Activated T-helper 1 cell treated with anti-CD3 and anti-CD28 coated beads, Interleukin-2, amount 50 U/mL, for 16 hours (primary cell): ENCODE measurements at places on chromosomes 1 and 21.

DNA sequence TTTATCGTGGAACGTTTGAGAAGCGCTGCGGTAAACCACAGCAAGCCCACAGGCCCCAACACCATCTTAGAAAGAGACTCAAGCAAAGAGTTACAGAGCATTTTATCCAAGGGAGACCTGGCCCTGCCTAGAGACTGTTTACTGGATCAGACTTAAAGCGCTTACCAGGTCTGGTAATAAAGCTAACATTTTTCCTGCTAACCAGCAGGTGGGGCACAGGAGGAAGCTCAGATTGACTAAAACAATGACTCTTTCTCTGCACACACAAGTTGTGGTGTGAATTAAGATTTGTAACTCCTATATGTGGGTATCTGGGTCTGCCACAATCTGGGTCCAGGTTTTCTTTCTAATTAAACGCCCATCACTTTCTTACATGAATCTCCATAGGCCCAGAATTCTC lies 136.5 kb upstream of the ETS2 start:
- no peak for DNase-seq

DNA sequence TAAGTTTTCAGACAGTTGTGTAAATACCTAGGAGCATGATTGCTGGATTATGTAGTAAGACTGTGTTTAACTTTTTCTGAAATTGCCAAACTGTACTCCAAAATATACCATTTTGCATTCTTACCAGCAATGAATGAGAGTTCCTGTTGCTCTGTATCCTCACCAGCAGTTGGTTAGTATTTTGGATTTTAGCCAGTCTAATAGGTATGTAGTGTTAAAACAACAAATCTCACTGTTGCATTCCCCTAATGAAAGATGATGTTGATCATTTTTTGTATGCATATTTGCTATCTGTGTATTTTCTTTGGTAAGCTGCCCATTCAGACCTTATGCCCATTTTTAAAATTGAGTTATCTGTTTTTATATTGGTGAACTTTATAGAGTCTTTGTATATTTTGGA lies 89.9 kb downstream of the RASAL2 start:
- no peak for DNase-seq

DNA sequence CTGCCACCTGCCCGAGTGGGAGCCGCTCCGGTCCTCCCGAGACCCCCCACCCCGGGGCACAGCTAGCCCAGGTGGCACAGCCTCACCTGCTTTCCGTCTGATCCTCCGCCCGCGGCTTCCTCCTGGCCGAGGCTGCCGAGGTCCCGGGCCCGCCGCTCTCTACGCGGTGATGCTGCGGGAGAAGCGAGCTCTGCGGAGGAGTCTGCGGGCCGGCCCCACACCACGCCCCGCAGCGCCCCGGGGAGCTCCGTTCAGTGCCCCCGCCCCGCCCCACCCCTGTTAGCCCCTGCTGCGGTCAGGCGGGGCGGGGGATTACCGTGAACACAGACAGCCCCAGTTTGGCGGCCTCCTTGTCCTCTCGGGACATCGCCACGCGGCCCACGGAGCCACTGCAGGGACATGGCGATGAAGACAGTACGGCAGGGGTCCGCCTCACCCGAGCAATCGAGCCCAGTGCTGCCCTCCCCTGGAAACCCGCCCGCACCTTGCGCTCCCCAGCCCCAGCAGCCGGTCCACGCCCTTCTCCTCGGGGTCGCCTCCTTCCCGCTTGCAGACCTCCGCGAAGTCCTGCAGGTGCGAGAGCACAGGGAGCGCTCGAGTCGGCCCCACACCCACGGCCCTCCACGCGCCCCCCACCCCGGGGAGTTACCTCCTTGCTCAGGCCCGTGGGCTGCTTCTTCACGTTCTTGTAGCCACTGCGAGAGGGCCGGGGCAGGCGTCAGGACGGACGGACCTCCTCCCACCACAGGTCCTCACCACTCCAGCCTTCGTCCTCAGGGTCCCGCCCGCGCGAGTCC lies 933 bp downstream of the C1orf35 start:
- peak; percentile 41 for DNase-seq

GRCh38 chr1:195872376-195872775 lies 735.9 kb downstream of the KCNT2 start:
- DNase-seq: no peak

- DNase-seq: no peak
These were observed 618.3 kb downstream of the SMYD3 start for GRCh38 chr1:245888809-245889208.

GRCh38 chr1:202968895-202969295 lies 1.8 kb upstream of the CYB5R1 start:
- no peak for DNase-seq
